ENCODE measurements at places on chromosomes 16 and 17.
A peak's percentile ranks its signal among the peaks of the same experiment; 100 is the strongest.

DNA sequence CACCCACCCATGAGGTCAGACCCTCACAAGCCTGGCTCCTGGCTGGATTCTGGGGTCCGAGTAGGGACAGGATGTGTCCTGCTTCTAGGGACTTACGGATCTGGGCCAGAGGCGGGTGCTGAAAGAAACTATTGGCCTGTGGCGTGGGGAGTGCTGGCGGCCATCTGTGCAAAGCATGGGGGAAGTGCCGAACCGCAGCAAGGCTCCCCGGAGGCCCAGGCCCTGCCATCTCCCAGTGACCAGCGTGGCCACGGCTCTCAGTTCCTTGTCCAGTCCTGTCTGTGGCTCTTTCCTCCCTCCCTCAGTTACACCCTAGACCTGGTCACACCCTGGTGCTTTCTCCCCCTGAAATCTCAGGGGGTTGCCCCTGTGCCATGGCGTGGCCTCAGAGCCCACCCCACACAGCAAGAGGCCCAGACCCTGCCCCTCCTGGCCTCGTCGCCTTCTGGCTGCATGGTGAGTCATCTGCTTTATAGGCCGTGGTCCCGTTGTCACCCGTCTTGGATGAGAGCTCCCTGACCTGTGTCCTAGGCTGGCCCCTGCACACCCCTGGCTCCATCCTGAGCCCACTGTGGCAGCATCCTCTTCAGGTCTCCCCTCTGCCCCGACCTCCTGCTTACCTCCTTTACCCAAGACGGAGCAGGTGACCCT, 54.5 kb downstream of the PRMT7 start:
- DNase-seq = no peak

- DNase-seq = peak; percentile 8
Measured at GRCh38 chr16:17149904-17150483, 320.8 kb downstream of the XYLT1 start.

DNA sequence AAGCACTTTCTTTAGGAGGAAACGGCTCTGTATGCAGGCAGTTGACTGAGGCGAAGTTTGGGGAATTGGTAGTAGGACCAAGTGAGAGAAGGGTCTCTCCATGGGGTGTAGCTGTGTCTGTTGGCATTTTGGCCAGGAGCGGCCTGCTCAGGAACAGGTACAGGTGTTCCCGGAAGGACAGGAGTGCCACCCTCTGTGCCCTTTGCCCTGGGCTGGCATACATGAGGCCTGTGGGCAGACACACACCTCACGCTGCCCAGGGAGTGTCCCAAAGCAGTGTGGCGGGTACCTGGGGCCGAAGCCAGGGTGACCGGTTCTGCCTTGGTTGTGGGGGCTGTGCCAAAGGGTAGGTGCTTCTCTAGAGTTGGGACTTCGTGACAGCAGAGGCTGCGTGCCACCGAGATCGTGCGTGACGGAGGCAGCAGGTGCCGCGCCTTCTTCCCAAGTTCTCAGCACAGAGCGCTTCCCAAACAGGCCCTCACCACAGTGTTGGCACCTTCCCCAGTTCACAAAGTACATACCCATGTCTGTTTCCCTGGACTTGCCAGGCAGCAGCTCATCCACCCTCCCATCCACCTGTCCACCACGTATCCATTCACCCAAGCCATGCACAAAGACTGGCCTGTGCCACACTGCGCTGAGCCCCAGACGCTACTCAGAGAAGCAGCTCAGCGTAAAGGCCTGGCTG, 19.9 kb upstream of the TCF25 start:
- no peak for DNase-seq

- DNase-seq = no peak
Measured at GRCh38 chr17:75809631-75810111, 25.1 kb downstream of the UNK start.

- peak; percentile 42 for DNase-seq
Measured at GRCh38 chr17:28811651-28812090, 30.9 kb downstream of the FAM222B start.

DNA sequence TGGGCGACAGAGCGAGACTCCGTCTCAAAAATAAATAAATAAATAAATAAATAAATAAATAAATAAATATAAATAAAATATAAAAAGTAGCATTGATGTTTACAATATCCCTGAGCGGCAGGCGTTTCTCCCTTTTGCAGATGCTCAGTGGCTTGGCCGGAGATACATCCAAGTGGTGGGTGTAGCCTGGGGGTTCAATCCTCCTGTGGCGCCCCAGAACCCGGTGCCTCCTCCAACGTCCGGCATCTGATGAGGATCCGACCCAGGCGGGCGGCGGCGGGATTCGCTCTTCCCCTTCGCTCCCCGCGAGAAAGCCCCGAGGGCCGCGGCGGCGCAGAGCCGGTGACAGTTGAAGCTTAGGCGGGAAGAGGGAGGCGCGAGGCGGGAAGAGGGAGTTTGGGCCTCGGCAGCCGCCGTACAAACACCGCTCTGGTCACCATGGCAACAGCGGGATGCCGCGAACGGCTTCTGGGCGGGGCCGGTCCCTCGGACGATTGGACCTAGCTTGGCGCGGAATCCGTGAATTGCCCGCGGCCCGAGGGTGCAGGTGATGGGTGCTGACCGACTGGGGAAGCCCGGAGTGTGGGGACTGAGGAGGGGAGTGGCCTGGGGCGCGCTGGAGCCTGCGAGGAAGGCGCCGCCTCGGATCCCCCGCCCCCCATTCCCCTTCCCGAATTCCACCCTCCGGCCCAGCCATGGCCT, 12.7 kb upstream of the ALDOA start:
- DNase-seq = peak; percentile 94

- DNase-seq = no peak
Measured at GRCh38 chr17:46773676-46774075, 44.8 kb downstream of the WNT3 start.

DNA sequence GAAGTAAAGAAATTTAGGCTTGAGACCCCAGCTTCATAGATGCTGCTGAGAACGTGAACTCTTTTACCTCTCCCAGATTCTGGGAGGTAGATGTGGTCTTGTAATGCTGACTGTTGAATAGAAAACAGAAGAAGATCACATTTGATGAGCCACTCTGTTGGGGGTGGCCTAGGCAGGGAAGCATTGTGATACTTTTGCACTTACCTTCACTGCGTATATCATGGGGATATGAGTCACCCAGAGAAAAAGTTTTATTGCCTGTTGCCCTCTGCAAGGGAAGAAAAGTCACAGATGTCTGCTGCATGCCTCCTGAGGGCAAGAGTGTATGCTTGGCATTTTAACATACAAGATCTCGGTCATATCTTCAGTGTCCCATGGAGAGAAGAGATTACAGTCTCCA, 365.4 kb downstream of the SNX29 start:
- no peak for DNase-seq

- peak; percentile 71 for DNase-seq
Measured at GRCh38 chr16:71746442-71747046, 22.0 kb upstream of the PHLPP2 start.

DNA sequence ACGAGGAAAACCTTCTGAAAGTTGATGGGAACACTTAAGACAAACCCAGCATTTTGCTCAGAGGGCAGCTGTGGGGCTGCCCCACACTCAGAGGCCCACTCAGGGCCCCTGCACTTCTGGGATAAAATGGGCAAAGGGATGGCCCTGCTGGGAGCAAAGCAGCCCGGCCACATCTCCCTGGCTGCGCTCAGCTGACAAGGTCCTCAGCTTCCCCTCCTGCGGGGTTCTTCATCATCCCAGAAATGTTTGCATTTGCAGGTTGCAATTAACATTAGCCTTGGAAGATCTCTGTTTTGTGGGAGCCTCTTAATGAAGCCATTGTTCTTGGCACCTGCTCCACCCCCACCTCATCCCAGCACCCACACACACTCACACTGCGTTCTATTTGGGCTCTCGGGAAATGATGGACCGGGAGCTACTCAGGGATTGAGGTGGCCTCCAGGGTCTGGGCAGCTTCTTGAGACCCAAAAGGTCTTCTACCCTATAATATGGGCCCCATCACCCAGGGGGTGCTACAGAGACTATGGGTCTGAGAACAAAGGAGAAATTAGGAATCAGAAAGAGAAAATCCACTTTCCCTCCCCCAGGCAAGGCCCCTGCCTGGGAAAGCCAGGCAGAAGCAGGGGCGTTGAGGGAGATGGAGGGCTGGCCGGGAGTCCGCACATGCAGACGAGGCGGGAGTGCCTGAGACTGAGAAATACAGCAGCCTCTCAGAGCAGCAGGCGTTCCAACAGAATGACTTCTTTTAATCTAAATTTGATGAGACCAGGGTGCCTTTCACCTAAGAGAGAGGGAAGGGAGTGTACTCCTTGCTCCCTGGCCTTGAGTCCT, 53.7 kb upstream of the RPL38 start:
- DNase-seq = no peak

DNA sequence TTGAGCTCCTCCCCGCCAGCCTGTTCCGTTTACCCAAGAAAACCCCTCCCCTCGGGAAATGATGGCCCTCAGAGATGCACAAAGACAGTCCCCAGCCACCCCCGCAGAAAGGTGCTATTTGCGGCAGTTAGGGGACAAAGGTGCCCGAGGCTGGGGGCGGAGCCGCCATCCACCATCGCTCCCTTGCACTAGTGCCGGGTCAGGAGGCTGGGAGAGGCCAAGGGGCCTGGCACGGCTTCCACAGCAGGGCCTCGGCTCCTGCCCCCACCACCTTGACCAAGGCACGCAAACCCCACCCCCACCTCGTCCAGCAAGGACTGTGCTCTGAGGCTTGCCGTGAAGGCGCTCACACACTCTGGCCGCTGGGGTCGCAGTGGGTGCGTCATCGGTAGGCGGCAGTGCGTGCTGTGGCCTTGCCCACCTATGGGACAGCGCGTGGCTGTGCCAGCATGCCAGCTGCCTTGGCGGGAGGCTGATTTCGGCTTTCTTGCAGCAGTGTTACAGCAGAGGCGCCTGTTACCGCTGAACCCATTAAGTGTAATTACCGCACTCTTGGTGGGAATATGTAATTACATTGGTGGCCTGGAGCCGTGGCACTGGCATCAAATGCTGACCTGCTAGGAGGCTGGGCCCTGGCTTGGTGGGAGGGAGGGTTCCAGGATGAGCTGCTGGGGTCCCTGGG, 31.8 kb downstream of the TPSG1 start:
- DNase-seq = no peak

DNA sequence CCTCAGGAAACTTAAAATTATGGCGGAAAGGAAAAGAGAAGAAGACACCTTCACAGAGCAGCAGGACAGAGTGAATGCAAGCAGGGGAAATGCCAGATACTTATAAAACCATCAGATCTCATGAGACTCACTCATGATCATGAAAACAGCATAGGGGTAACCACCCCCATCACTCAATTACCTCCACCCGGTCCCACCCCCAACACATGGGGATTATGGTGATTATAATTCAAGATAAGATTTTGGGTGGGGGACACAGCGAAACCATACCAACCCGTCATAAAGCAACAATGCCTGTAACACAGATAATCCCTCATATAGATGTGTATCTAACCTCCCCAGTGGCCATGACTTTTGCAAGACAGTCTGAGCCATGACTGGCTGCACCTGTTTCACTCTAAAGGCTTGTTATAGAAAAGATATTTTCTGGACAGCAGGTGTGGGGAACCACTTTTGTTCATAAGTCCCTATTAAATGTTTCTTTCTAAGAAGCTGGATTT, 7.0 kb upstream of the GSDMA start:
- no peak for DNase-seq

DNA sequence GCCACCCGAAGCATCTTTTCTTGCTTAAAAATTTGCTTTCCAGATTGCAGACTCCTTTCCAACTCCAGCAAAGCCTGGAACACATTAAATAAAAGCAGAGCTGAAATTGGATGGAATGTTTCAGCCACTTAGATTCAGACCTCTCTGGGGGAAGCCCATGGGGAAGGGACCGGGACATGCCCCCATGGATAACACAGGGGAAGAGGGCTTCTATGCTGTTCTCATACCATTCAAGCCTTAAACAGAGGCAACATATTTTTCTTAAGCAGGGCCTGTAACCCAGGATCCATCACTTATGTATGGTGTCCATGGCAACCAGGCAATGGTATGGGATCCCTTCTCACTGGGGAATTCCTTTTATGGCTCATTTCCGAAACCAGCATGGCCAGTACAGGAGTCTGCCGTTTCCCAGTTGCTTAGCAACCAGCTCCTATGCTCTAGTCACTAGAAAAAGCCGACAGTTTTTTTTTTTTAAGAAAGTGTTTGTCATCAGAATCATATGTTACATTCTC, 62.0 kb upstream of the MARCHF10 start:
- DNase-seq = peak; percentile 40

DNA sequence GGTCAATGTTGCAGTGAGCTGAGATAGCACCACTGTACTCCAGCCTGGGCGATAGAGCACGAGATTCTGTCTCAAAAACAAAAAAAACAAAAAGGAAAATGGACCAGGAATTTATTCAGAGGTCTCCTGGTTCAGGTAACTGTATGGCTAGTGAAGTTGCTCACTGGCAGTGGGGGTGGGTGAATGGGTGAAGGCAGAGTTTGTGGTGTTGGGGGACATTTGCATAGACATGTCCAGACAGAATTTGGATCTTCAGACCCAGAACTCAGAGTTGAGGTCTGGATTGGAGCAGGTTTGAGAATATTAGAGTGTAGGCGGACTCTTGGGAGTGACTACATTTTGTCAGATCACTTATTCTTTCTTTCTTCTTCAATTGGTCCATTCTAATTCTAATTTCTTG, 55.0 kb downstream of the SMPD3 start:
- no peak for DNase-seq

DNA sequence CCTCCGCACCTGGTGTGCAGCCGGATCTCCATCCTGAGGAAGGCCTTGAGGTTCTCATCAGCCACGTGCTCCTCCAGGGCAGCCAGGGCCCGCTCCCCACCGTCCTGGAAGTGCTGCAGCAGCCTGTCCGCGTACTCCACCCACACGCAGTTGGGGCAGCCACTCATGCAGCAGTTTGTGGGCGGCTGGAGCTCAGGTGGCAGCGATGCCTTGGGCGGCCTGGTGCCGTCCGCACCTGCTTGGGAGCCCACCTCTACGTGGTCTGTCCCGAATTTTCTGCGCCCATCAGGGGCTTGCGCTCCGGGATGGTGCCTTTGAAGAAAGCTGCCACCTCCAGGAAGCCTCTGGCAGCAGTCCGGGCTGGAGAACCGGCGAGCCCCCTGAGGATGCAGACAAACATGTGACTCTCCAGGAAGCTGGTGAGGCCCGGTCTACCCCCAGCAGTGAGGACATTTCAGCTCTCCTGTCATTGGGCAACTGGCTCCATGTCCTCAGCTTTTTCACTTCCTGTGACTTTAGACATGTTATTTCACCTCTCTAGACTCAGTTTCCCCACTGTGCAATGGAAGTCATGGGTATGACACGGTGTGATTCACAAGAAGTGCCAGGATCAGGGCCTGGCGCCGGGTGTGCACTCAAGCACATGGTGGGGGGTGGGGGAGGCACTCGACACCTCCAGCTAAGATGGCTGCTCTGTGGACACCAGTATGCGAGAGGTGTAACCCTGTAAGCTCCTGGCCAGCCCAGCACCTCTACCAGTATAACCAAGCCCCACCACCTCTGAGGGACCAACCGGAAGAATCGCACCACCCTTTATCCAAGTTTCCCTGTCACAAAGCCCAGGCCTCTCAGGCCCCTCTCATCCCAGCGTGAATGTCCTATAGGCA, 957 bp downstream of the OXLD1 start:
- peak; percentile 25 for DNase-seq

DNA sequence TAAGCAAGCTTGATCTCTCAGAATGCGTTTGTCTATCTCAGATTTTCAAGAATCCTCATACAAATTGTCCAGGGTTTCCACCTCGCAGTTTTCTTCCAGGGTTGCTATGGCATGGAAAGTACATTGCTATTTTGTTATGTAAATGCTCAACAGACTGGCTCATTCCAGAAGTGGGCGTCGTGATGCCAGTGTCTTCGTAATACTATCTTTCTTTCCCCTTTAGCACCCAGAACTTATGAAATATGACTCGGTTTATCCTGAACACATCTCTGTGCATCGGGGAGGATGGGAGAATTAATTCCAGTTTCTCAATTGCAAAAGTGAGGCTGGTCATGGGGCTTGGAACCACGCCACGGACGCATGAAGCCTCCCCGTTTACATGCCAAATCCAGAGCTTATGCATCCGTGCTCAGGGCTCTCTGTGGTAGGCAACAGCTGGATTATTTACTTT, 405.0 kb downstream of the WWOX start:
- no peak for DNase-seq
